ENCODE measurements at places on chromosomes 11 and 22.

DNA sequence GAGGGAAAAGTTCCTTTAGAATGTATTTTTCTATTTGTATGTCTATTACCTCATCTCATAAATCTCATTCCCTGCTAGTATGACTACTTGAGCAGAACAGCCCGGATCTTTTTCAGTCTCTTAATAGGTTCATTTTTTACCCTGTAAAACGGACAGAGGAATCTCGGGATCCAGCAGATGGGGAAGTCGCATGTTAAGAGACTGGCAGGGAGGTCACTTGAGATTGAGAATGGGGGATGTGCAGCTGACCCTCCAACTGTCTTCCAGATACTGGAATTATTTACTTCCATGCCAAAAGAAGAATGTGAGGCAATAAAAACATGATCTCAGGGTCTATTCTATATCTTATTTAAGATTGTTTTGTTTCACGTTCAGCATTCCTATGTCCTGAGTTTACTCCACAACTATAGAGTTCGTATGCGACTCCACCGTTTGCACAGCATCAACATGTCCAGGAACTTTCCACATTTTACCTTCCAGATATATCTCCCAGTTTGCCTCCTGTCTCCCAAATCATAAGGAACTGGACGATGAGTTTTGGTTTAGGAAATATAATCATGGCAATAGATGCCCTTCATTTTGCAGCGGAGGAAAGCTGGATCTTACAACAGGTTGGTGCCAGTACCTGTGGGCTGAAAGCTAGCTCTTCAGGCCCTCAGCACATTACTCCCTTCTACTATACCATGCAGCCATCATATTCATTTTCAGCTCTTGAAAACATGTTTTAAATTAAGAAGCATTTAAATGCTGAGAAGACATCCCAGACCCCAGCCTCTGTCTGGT is 181.5 kb downstream of the MAML2 start:
- peak; percentile 58 for DNase-seq

GRCh38 chr11:2558861-2559526 is 114.2 kb downstream of the KCNQ1 start:
- DNase-seq: no peak

DNA sequence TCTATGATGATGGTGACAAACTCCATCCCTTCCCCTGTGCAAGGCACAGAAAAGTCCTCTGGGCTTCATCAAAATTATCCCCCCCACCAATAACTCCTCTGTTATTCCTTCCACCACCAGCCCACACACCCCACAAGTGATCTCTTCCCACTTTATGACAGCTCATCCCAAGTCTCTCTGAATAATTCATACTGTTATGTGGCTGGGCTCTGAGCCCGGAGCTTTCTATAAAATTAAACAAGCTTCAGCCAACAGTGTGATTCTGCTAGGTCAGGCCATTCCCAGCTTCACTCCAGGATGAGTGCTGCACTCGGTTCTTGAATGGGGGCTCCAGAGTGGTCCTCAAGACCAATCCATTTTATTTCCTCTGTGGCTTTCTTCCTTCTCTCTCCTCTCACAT is 83.0 kb downstream of the INSC start:
- no peak for DNase-seq

GRCh38 chr11:65821107-65821506 is 12.7 kb upstream of the SNX32 start:
- no peak for DNase-seq

DNA sequence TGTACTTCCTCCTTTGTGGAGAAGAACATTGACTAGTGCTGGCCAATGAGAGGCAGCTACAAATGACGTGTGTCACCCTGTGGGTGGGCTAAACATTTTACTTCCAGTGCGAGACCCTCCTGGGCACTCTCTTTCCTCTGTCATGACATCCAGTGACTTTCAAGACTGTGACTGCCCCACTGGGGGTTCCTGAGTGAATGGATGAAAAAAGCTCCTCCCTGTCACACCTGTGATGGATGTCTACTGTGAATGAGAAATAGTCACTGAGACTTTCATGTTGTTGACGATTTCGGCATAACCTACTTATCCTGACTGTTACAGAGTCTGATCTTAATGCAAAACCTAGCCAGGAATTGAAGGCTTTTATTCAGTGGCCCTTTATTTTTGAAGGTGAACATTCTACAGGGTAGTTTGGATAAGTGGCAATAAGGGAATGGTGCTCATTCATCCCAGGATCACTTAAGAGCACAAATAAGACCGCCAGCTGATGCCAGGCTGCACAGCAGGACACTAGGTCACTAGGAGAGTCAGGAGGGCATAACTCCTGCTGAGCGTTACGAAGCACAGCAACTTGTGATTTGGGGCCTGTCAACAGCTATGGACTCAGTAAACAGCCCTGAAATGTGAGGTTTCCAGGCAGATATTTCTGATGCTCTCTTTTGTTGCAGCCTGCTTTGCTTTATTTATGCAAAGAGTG is 636.6 kb downstream of the NTM start:
- no peak for DNase-seq

- no peak for DNase-seq
Observed at GRCh38 chr11:40095446-40095845, 1364.0 kb downstream of the LRRC4C start.

GRCh38 chr11:13963949-13964770 is 1.6 kb downstream of the SPON1 start:
- DNase-seq: peak; percentile 43

DNA sequence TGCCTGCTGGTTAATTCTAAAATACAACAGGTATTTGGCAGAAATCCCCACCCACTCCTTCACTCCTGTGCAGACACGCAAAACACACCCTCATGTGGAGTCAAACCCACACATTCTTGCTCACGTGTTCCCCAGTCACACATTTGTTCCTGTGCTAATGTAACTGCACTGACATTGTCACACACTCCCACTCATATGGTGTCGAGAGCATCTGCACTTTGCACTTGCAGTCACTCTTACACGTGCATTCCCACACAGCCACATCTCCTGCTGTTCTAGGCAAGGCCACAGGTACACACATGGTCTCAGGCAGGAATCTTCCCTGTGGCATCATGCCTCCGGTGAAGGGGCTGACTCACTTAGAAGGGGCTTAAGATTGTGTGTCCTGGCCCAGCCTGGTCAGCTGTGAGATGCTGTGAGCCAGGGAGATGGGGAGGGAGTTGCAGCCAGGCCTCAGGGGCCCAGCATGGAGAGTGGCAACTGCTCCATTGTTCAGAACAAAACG is 395.0 kb downstream of the TENM4 start:
- DNase-seq: no peak

- DNase-seq: no peak
Observed at GRCh38 chr11:94405062-94405833, 4.0 kb upstream of the GPR83 start.

GRCh38 chr22:36839356-36840073 is 21.3 kb upstream of the NCF4 start:
- peak; percentile 76 for DNase-seq

DNA sequence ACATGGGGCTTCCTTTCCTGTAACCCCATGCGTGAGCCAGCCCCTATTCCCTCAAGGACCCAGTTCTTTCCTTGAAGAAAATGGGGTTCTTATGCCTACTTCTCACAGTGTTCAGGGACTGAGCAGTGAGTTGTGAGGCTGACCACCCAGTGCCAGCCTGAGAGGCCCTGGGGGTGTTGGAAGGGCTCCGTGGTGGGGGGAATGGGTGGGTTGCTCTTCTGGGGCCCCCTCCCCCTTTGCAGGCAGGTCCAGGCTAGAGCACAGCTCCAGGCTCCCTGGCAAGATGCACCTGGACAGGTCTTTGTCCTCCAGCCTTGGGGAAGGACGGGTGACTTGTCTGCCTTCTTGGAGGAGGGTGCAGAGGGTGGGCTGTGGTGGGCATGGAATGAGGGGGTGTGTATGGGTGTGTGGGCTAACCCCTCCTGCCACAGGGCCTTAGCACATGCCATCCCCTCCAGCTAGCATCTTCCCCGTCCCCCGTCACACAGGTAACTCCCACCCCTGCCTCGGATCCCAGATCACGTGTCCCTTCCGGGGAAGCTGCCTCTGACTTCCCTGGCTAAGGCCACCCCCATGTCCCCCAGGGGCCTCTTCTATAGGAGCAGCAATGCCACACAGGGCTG is 64.6 kb downstream of the MYEOV start:
- no peak for DNase-seq

DNA sequence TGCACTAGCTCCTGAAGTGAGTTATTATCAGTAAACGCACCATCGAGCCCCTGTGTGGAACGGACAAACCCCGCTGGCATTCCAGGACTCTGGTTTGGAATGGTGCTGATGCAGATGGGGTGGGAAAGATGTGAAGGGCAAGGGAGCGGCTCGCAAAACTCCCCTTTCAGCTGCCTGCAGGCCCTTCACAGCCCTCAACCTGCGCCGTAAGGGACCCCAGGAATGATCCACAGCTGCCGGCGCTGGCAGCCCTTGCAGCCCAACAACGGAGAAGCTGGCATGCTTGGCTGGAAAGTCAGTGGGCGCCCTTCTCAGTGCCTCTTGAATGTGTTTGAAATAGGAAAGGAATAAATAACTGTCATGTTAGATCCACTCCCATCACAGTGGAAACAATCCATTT is 1445.5 kb downstream of the BRD1 start:
- no peak for DNase-seq

- DNase-seq: peak; percentile 79
Observed at GRCh38 chr11:131886201-131886600, 515.8 kb downstream of the NTM start.

DNA sequence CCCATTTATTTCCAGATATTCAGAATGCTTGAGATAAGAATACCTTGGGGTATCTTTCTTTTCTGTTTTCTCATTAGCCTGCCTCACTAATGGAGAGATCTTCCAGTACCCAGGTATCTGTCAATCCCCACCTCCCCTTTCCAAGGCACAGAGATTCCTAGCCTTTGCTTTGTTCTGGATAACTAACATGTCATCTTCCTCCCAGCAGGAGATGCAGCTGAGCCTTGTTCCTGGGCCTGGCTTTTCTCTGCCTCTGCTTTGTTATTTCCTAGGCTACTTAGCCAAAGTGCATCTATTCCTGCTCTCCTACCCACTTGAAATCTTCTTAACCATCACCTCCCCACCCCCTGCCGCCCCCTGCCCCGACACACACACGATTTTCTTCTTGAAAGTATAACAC is 297.1 kb downstream of the NELL1 start:
- no peak for DNase-seq

DNA sequence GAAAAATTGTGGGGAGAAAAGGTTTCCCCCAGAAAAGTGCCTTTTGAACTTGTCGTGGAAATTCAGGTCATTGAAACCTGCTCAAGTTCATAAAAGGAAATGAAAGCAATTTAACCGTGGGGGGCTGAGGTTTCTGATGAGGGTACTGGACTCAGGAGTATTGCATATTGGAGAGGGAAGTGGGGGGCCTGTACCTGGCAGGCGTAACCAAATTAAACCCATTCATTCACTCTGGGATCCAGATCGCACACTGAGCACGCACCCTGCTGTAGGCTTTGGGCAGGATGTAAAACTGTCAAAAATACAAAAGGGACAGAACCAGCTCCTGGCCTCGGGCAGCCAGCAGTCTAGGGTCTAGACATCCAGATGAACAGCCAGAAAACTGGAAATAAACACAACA is 1517.4 kb downstream of the BRD1 start:
- DNase-seq: no peak

- DNase-seq: no peak
Observed at GRCh38 chr11:12118949-12119348, 8.6 kb downstream of the MICAL2 start.

DNA sequence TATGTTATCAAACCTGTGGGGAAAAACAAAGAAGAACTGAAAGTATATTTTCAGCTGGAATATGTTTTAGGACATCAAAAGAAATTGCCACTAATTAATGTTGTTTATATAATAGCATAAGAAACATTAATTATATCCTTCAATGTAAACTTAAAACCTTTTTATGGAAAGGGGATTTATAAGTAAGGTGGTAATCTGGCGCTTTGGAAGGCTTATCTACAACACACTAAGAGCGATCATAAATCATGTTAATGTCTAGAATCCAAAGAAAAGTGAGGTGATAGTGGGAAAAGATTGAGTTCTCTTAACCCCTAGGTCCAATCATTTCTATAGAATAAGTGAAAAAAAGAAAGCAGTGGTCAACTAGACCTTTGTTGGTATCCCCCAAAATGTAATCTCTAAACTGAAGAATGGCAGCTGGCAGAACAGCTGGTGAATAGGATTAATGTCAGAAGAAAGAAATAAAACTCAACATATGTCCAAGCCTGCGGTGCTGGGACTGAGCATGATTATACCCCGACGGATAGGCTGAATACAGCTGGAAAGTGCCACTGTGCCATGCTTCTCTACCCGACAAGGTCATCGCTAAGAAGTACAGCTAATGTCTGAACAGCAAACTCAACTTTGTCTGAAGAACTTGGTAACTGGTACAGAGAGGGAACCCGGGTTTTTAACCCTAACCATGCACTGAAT is 64.0 kb downstream of the SOX6 start:
- DNase-seq: no peak

DNA sequence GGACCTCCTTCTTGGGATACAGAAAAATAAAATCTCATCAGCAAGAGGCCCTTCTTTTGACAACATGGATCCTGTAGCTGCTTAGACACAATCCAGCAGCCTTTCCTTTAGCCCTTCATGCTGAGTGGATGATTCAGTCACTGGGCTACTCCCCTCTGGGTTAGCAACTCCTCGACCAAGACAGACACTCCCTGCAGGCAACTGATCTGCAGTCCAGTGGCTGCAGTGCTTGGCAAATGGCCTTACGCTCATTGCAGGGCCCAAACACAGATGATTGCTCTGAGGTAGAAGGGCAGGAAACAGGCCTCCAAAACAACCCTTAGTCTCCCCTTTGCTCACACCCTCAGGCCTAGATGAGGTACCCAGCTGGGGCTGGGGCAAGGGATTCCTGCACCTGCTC is 73.2 kb upstream of the OPCML start:
- DNase-seq: no peak

DNA sequence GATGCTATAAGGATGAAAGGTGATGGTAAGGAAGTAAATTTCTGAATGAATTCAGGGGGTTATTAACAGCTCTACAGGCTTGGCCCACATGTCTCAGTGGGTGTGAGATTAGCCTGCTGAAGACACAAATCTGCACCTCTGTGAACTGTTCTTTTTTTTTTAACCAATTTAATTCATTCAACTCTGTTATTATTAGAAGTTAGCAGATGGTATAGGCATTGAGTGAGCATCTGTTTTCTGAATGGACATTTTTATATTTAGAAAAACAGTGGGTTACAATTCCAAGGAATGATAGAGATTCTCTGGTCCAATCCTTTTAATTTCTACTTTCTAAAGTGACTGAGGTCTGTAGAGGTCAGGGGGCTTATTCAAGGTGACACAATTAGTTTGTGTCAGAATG is 122.0 kb upstream of the SORL1-AS1 start:
- no peak for DNase-seq

DNA sequence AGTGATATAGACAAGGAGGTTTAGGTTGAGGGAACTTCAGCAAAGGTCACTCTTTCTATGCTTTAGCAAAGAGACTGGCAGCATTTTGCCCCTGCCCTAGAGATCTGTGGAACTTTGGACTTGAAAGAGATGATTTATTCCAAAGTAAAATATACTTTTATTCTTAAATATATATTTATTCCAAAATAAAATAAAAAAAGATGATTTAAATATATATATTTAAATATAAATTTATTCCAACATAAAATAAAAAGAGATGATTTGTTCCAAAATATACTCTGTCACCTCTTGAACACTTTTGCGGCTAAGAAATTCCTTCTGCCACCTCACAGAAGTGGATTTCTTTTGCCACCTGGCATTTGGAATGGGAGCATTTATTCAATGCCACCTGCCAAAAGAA is 521.3 kb upstream of the CHORDC1 start:
- no peak for DNase-seq
